ENCODE measurements at places on chromosomes 16 and 17.
A peak's percentile ranks its signal among the peaks of the same experiment; 100 is the strongest.

GRCh38 chr17:21024024-21024423, 18.8 kb downstream of the USP22 start:
- DNase-seq: no peak

- no peak for DNase-seq
These were observed 317.8 kb downstream of the GRIN2A start for GRCh38 chr16:9864461-9864860.

DNA sequence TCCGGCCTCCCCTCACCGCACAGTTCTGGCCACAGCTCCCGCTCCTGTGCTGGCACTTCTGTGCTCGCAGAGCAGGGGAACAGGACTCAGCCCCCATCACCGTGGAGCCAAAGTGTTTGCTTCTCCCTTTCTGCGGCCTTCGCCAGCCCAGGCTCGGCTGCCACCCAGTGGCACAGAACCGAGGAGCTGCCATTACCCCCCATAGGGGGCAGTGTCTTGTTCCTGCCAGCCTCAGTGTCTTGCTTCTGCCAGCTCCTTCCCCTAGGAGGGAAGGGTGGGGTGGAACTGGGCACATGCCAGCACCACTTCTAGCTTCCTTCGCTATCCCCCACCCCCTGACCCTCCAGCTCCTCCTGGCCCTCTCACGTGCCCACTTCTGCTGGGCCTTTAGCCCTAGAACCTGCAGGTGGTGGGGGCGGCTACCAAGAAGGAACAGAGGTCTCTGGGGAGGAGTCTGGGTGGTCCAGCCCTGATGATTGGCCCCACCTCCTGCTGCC, 645 bp upstream of the ELMO3 start:
- DNase-seq: peak; percentile 53

DNA sequence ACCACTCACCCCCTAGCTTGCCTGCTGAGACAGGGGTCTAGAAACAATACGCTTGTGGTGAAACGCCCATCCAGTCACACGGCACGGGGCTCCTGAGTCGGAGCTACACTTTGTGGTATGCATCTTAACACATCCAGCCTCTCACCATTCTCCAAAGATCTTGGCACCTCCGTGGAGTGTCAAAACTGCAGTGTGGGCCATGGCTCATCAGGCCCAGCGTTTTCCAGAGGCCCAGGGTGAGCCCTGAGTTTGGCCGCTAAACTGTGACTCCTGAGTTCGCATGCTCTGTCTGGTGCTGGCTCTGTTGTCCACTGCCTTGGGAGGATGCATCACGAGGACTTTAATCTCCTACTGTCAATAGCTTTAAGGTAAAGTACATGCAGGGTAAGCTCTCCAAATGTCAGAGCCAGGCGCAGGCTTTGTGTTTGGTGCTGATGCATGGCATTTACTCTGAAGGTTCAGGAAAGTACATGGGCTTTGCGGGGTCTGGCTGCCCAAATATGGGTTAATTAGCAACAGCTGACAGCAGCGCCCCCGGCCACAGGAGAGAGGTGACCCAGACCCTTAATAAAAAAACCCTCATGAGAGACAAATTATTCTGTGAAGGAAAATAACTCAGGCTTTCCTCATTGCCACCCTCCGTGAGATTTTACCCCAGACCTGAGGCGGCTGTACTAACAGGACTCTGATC, 118.4 kb downstream of the CCDC182 start:
- DNase-seq: no peak

DNA sequence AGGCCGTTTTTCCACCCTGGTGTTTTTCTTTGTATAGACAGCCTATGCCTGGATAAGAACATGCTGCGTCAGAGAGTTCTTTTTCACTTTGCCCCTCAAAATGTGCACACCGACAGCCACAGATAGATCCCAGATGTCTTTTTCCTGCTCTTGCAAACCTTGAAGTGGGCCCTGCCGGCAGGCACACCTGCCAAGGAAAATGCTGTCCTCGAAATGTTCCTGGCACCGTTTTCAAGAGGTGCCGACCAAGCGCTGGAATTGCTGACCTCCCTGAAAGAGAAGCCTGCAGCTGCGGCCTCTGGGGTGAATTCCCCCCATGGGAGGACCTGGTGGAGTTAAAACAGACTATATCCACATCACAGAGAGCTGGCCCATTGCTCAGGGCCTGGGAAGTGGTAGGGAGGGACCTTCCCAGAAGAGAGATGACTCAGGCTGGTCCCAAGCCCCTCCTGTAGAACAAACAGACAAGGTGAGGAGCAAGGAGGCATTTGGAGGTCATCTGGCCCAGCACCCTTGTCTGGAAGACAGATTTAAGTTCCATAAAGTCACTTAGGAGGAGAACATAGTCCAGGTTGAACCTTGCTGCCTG, 668.1 kb downstream of the MAF start:
- DNase-seq: no peak

DNA sequence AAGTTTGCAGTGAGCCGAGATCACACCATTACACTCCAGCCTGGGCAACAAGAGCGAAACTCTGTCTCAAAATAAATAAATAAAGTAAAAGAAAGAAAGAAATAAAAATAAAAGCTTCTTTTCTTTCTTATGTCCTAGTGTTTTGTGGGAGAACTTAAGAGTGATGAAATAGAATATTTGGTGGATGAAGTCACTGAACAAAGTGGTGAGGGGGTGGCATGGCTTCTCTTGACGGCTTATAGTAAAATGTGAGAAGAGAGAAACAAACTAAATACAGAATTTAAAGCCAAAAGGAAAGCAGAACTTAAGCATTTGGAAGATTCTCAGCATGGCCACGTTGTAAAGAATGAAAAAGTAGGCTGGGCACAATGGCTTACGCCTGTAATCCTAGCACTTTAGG, 15.3 kb downstream of the SGF29 start:
- no peak for DNase-seq

DNA sequence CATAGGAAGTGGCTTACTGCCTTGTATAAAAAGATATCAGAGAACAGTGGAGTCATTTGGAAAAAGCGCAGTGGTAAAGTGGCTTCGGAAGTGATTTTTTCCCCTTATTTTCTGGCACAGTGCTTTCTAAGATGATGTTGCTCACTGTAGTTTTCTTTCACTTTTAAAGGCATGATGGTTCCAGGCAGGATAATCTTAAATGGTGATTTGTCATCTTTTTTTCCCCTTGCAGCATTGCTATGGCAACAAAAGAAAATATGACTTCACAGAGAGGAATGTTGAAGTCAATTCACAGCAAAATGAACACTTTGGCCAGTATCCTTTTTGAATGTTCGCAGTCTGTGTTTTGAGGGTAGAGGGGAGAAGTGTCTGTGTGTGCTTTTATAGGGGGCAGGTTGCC, 42.5 kb downstream of the GOSR1 start:
- no peak for DNase-seq

- no peak for DNase-seq
These were observed 15.0 kb downstream of the SMIM36 start for GRCh38 chr17:55496094-55496881.

DNA sequence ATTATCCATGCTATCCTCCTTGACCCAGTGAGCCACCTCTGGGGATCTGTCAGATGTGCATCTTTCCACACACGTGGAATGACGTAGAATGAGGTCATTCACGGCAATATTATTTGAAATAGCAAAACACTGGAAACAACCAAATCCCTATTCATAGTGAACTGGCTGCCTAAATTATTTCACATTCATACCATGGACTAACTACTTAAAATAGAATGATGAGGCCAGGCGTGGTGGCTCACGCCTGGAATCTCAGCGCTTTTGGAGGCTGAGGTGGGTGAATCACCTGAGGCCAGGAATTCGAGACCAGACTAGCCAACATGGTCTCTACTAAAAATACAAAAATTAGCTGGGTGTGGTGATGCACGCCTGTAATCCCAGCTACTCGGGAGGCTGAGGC, 75.5 kb downstream of the RAP1GAP2 start:
- no peak for DNase-seq

- no peak for DNase-seq
These were observed 85.5 kb upstream of the HNF1B start for GRCh38 chr17:37830151-37830993.

- no peak for DNase-seq
These were observed 126.2 kb upstream of the RPL38 start for GRCh38 chr17:74077231-74077630.

- no peak for DNase-seq
These were observed 15.6 kb upstream of the TMEM98 start for GRCh38 chr17:32912218-32912897.

GRCh38 chr16:57615813-57616212, 12.6 kb upstream of the ADGRG1 start:
- DNase-seq: no peak

DNA sequence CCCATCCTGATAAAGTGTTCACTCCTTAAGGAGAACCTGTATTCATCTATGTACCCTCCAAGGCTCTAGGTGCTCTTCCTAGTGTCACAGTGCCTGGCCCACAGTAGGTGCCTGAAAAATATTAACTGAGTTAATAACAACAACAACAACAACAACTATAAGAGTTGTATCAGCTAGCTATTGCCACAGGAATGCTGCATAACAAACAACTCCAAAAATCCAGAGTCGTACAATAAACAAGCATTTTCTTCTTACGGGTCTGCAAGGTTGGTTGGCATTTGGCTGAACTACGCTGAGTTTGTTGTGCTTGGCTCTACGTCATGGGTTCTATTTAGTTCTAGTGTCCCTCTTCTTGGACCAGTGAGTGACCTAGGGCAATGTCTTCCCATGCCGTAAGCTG, 29.2 kb downstream of the TMC5 start:
- DNase-seq: no peak

DNA sequence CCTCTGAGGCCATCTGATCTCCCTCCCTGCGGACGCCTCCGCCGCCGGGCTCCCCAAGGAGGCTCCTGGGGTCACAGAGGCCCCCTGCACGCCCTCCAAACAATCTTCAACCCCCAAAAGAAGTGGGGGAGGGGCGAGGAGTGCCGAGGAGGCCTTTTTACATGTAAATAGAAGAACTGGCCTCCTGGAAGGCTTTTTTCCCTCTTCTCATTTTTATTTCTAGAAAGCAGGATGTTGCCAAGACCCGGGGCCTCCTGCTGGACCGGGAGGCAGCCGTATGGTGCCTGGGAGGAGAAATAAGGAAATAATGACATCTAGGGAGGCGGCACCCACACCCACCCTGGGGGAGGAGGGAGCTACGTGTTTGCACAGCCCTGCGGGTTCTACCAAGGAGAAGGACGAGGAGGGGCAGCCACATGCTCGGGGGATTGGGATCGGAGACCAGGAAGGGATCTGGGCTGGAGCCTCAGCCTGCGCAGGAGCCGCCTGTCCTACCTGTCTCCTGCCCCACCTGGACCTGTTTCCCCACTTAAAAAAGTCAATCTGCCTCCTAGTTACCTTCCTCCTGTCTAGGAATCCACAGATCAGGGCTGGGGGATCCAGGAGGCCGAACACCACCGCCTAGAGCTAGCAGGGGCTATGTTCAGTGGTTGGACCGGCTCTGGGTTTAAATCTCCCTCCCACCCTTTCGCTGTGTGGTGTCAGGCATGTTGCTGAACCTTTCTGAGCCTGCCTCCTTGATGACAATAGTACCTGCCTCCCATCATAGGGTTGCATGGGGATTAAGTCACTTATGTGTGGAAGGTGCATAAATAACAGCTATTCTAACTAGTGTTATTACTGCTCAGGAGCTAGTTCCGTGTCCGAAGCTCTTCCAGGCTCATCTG, 175.7 kb upstream of the GSE1 start:
- no peak for DNase-seq

DNA sequence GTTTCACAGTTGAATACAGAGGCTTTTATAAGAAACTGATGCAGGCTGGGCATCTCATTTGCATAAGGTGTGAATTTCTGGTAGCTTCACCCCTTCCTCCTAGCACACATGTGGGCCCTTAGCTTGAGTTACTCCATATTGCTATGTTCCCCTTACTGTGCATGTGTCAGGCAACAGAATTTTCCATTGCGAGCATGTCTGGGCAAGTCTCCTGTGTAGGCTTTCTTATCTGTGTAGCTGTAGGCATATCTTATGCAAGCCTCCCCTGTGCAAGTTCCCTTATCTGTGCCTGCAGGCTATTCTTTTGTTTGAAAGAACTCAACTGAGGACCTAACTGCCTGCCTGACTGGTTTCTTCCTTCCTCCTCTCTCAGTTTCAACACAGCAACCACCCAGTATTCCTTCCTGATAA, 597.4 kb upstream of the CDH5 start:
- no peak for DNase-seq

- DNase-seq: no peak
These were observed 17.4 kb downstream of the RNF43 start for GRCh38 chr17:58399974-58400373.

- no peak for DNase-seq
These were observed 245.5 kb downstream of the STX8 start for GRCh38 chr17:9330141-9330540.

GRCh38 chr17:17204041-17204591, 2.0 kb downstream of the PLD6 start:
- no peak for DNase-seq

DNA sequence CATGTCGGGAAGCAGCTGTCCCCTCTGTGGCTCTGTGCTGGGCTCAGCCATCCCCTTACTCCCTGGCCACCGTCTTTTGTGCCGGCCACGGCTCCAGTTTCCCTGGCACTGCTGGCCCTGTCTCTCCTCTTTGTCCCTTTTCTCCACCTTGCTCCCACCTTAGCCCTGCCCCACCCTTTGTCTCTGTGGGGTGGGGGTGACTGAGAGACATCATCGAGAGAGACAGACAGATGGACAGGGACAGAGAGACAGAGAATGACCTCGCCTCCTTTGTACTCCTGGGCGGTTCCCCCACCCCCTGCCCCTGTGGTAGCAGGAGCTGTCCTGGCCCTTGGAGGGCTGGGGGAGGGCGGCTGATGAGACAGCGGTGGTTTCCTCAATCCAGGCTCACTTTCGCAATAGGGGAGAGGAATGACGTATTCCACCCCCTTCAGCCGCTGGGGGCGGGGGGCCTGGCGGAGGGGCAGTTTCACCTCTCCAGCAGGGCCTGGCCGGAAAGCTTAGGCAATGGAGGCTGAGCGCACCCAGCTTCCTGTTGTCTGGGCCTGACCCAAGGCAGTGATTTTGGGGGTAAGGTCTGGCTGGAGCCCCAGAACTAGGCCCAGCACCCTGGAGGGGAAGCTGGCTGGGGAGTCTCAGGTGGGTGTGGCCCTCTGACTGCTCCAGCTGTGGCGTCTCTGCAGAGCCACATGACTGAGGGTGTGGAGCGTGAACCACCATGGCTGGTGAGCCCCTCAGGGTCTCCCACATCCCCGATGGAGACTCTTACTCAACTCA, 7.3 kb downstream of the FMNL1 start:
- DNase-seq: no peak

GRCh38 chr17:60548990-60549389, 22.9 kb upstream of the APPBP2 start:
- DNase-seq: no peak

GRCh38 chr16:67449336-67449735, 18.4 kb downstream of the HSD11B2 start:
- no peak for DNase-seq

DNA sequence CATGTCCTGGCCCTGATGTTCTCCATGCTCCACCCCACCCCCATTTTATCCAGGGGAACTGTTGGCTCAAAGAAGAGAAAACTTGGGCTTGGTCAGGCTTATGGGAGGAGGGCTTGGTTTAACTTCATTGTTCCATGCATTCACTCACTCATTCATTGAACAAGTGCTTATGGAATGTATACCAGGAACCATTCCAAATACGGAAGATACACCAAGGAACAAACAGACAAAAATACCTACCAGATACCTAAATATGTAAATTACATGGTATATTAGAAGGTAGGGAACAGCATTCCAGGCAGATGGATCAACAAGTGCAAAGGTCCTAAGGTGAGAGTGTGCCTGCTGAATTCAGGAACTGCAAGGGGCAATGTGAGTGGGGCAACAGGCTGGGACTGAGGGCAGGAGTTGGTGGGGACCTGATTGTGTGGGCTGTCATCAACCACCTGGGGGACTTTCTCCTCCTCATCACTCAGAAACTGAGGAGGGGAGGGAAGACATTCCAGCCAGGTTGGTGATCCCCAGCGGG, 39.9 kb downstream of the RAI1 start:
- no peak for DNase-seq

GRCh38 chr17:66351033-66351432, 48.6 kb downstream of the PRKCA start:
- DNase-seq: no peak
